ENCODE measurements at places on chromosomes 2 and 18. TPM values are rescaled to one million over a fixed set of nuclear protein-coding genes. Genes with fewer than 3 reads are reported as not detected.

ACVR1C gene
- total RNA-seq, result 0.59 TPM

DNA sequence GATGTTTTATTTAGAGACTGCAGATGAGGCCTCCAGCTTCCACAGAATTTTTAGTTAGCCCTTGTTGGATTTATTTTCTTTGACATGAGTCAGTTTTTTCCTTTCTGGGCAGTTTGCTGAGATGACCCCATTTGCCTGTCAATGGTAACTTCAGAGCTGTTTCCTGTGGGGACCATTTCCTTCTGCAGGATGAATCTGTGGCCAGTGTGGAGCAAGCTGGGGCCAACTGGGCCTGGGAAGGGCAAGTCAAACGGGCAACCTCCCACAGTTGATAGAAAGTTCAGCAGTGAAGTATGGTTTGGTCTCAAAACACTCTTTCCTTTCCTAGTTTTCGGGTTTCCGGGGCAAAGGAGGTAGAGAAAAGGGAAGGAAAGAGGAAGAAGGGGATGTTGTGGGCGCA lies 291.4 kb upstream of the NRP2 start:
- no peak for DNase-seq
- no peaks in the 10 kb centered on the region for H3K27me3 ChIP-seq
- no peak overlapping the region for H3K27ac ChIP-seq
- H3K4me1 ChIP-seq, result no peaks in the 10 kb centered on the region
- H3K36me3 ChIP-seq, result no peaks in the 10 kb centered on the region
- no peak overlapping the region for H3K4me3 ChIP-seq

DNA sequence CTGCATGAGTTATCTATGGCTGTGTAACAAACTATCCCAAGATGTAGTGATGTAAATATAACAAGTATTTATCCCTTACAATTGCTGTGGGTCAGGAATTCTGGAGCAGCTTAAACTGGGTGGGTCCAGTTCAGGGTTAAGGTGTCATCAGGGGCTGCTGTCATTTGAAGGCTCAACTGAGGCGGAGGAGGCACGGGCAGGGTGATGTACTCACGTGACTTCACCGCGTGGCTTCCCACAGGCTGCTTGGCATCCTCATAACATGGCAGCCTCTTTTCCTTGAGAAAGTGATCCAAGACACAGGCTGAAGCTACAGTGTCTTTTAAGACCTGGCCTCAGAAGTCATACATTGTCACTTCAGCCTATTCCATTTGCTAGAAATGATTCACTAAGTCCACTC lies 125.8 kb downstream of the PTGR3 start:
- no peaks in the 10 kb centered on the region for H3K36me3 ChIP-seq
- no peak for DNase-seq
- H3K27me3 ChIP-seq, result no peaks in the 10 kb centered on the region
- H3K27ac ChIP-seq, result no peak overlapping the region
- no peaks in the 10 kb centered on the region for H3K4me1 ChIP-seq

SULT1C4 gene
- total RNA-seq, result 12.4 TPM

POTEI gene
- total RNA-seq, result 0.35 TPM

DNA sequence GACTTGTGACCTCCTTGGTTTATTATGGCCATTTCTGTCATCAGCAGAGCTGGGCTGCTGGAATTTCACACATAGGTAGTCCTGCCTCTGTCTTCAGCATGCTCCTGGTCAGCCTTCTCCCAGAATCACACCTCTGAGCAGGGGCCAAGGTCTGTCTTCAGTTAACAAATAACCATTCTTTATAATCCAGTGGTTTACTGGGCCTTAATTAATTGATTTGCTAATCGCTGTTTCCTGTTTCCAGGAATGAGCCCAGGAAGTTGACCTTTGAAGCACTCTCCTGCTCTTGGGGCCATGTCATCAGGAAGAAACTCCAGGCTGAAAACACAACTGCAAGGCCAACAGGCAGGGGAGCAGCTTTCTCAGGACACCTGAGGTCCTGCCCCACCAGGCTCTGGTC lies 278.5 kb downstream of the SRBD1 start:
- no peaks in the 10 kb centered on the region for H3K4me1 ChIP-seq
- no peak for DNase-seq
- H3K27ac ChIP-seq, result no peak overlapping the region
- no peaks in the 10 kb centered on the region for H3K27me3 ChIP-seq
- no peak overlapping the region for H3K4me3 ChIP-seq

DNA sequence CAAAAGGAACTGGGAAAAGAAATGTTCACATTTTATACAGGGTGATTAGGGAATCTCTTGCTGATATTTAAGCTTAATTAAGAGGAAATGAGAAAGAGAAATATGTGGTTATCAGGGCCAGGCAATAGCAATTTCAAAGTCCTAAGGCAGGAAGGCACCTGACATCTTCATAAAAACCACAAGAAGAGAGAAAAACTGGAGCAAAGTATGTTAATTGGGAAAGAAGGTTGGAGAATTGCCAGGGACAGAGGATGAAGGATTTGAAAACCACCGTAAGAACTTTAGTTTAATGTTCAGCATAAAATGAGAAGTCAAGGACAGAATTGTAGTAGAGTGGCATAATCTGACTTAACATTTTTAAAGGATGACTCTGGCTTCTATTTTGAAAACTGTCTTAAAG lies 691.8 kb upstream of the NRXN1 start:
- no peaks in the 10 kb centered on the region for H3K36me3 ChIP-seq
- DNase-seq, result no peak
- H3K27me3 ChIP-seq, result no peaks in the 10 kb centered on the region
- no peak overlapping the region for H3K27ac ChIP-seq
- no peaks in the 10 kb centered on the region for H3K4me1 ChIP-seq

SGO2 gene
- 2.2 TPM for total RNA-seq

- H3K4me1 ChIP-seq, result no peaks in the 10 kb centered on the region
- DNase-seq, result no peak
- H3K27me3 ChIP-seq, result no peaks in the 10 kb centered on the region
- H3K27ac ChIP-seq, result no peak overlapping the region
- H3K36me3 ChIP-seq, result no peaks in the 10 kb centered on the region
Measured at GRCh38 chr18:31498574-31499524, 872 bp downstream of the DSG2 start.

NEU2 gene
- not detected for total RNA-seq

AQP12A gene
- not detected for total RNA-seq

GRCh38 chr2:60047944-60048525 lies 505.4 kb downstream of the BCL11A start:
- H3K4me3 ChIP-seq, result no peak overlapping the region
- no peak for DNase-seq
- H3K27ac ChIP-seq, result no peak overlapping the region
- H3K4me1 ChIP-seq, result no peaks in the 10 kb centered on the region
- H3K36me3 ChIP-seq, result no peaks in the 10 kb centered on the region

- H3K27me3 ChIP-seq, result no peaks in the 10 kb centered on the region
- no peak for DNase-seq
- H3K27ac ChIP-seq, result no peak overlapping the region
Measured at GRCh38 chr2:197793456-197793855, 8.3 kb upstream of the BOLL start.

DNA sequence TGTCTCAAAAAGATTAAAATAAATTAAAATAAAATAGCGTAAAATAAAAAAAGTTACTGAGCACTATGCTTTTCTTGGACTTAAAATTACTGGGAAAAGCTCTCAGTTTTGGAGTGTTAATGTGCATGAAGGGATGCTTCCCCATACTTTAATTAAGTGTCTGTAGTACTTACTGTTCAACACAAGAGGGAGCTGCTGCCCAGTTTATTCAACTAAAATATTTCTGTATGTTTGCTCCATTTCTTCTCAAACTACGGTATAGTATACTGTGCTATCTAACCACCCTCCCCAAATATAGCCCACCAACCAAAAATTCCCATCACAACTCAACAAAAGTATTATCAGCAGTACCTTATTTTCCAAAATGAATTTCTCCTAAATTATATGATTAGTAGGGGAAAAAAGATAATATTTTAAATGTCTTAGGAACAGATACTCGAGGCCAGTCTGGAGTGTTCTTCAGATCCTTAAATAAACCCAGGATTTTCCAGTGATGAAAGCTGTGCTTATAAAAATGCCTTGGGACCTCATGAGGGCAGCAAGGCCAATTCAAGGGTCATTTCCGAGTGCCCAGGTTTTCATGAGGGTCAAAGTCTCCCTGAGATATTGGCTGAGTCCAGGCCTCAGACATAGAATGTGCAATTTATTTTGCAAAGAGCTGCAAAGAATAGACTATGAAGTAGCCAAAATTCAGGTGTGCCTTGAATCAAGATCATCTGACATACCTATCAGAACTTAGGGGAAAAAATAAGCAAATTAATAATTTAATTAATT lies 64.1 kb downstream of the CHRNA1 start:
- no peaks in the 10 kb centered on the region for H3K4me1 ChIP-seq
- no peak for DNase-seq
- no peak overlapping the region for H3K27ac ChIP-seq
- H3K4me3 ChIP-seq, result no peak overlapping the region
- H3K36me3 ChIP-seq, result no peaks in the 10 kb centered on the region
- no peaks in the 10 kb centered on the region for H3K27me3 ChIP-seq

- no peaks in the 10 kb centered on the region for H3K27me3 ChIP-seq
- peaks cover 6% of the 10 kb centered on the region for H3K4me1 ChIP-seq
- no peak for DNase-seq
- H3K4me3 ChIP-seq, result no peak overlapping the region
- H3K27ac ChIP-seq, result no peak overlapping the region
- no peaks in the 10 kb centered on the region for H3K36me3 ChIP-seq
Measured at GRCh38 chr2:223834431-223834830, 3.0 kb downstream of the AP1S3 start.

SMYD5 gene
- 5.9 TPM for total RNA-seq

NYAP2 gene
- not detected for total RNA-seq

GRCh38 chr18:46480226-46480625 lies 176.8 kb downstream of the LOXHD1 start:
- H3K36me3 ChIP-seq, result no peaks in the 10 kb centered on the region
- DNase-seq, result no peak
- H3K27ac ChIP-seq, result no peak overlapping the region

UPP2 gene
- not detected for total RNA-seq

DNA sequence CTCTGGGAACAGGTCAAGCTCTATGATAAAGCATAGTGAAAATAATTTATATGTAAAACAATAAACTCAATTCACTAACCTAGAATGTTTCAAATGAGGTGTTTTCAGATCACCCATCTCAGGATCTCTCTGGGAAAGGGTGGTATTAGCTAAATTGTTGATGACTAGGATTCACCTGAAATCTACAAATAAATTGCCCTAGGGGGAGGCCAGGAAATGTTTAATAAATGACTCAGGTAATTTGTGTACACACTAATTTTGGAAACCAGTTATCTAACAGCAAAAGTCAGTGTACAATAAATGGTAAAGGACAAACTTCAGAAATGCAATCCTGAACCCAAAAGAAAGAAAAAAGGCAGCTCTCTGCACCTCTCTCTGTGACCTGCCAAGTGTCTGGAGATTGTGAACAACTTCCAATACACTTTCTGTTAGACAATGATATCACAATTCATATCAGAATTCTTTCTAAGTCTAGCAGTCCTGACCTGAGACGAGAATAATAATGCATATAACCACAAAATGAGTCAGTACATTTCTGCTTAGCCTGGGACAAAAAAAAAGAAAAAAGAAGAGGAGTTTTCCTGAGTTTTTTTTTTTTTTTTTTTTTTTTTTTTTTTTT lies 760.0 kb downstream of the EPHA4 start:
- H3K4me1 ChIP-seq, result no peaks in the 10 kb centered on the region
- H3K27me3 ChIP-seq, result no peaks in the 10 kb centered on the region
- H3K36me3 ChIP-seq, result no peaks in the 10 kb centered on the region
- no peak for DNase-seq
- H3K27ac ChIP-seq, result no peak overlapping the region
- H3K4me3 ChIP-seq, result no peak overlapping the region

TP53I3 gene
- 55.4 TPM for total RNA-seq

GRCh38 chr18:63378919-63379638 lies 12.1 kb upstream of the KDSR start:
- no peaks in the 10 kb centered on the region for H3K36me3 ChIP-seq
- H3K4me1 ChIP-seq, result no peaks in the 10 kb centered on the region
- H3K27me3 ChIP-seq, result no peaks in the 10 kb centered on the region
- H3K27ac ChIP-seq, result no peak overlapping the region
- no peak overlapping the region for H3K4me3 ChIP-seq
- DNase-seq, result no peak

GRCh38 chr2:52335727-52336126 lies 1303.8 kb upstream of the NRXN1 start:
- DNase-seq, result no peak
- H3K36me3 ChIP-seq, result no peaks in the 10 kb centered on the region
- H3K4me3 ChIP-seq, result no peak overlapping the region
- H3K27me3 ChIP-seq, result no peaks in the 10 kb centered on the region
- H3K27ac ChIP-seq, result no peak overlapping the region

DNA sequence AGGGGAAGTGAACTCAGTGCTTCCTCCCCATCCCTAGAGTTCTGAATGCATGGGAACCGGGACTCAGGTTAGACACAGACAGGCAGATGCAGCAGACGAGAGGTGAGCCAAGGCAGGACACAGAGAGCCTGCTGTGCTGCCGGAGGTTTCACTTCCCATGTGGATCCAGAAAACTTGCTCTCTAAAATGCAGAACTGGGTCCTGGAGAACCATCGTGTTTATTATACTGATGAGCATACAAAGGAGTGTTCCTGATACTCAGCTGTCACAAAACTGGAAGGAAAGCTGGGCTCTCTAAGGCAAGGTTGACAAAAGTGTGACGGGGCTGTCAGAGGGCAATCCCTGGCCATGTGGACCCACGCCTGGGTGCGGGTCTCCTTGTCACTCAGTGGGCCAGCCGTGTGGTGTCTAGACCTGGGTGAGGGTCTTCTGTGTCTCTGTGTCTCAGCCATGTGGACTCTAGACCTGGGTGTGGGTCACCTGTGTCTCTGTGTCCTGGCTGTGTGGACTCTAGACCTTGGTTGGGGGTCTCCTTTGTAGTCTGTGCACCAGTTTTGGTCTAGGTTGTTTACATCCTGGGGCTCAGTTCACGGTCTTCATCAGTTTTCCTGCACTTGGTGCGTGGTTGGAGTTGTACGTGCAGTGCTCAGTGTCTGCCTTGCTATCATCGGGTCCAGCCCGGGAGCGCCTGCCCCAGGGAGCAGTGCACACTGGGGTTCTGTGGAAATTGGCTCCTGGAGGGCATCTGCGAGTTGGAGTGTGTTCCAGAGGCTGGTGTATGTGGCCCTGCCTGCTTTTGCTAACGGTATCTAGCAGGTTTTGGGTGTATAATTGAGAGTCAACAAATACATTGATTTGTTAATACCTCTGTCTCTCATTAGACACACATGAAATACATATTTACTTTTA lies 141.1 kb downstream of the ATP9B start:
- no peaks in the 10 kb centered on the region for H3K36me3 ChIP-seq
- H3K27ac ChIP-seq, result no peak overlapping the region
- no peak for DNase-seq
- H3K27me3 ChIP-seq, result no peaks in the 10 kb centered on the region

DNA sequence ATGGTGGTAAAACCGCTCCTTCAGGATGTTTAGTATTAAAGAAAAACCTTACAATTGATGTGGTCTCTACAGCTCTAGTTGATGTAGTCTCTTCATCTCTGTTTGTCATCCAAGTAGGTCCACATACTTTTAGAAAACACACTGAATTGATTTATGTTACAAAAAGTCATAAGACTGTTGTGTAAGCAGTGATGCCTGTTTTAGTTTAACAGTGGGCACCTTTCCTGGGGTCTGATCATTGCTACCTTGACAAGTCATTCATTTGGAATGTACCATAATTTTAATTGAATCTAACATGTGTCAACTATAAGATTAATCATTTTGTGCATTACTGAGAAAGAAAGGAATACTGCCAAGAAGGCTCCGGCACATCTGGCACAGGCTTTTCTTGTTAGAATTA lies 34.3 kb downstream of the GIGYF2 start:
- no peak for DNase-seq
- peak overlapping the region; percentile 53 for H3K27ac ChIP-seq
- H3K4me3 ChIP-seq, result no peak overlapping the region
- no peaks in the 10 kb centered on the region for H3K27me3 ChIP-seq

- peak overlapping the region; percentile 99 for H3K27ac ChIP-seq
- H3K36me3 ChIP-seq, result no peaks in the 10 kb centered on the region
- H3K4me3 ChIP-seq, result no peak overlapping the region
- H3K27me3 ChIP-seq, result no peaks in the 10 kb centered on the region
- peaks cover 2% of the 10 kb centered on the region for H3K4me1 ChIP-seq
- no peak for DNase-seq
Measured at GRCh38 chr2:237330541-237330940, 83.4 kb downstream of the COL6A3 start.
